Forelimb muscle (tissue), 1 donor: ENCODE measurements at places on chromosomes 1 and 21. TPM values are rescaled to one million over a fixed set of nuclear protein-coding genes. Genes with fewer than 3 reads are reported as not detected.

Gene INKA2
- polyA plus RNA-seq, result 61.5 TPM

Gene KLHL21
- 41.1 TPM for polyA plus RNA-seq

Gene KIAA1614
- 12.3 TPM for polyA plus RNA-seq

Gene PRMT6
- 14.5 TPM for polyA plus RNA-seq

Gene MORN1
- polyA plus RNA-seq, result 6.7 TPM

Gene MRAP
- not detected for polyA plus RNA-seq

Gene LRRC8C
- polyA plus RNA-seq, result 5.5 TPM

Gene RGSL1
- not detected for polyA plus RNA-seq

Gene PLCH2
- 0.63 TPM for polyA plus RNA-seq

Gene CLCA4
- polyA plus RNA-seq, result not detected

Gene NUF2
- 9.1 TPM for polyA plus RNA-seq

Gene OR2T35
- polyA plus RNA-seq, result not detected

Gene MCOLN3
- polyA plus RNA-seq, result 3.4 TPM

Gene OVAAL
- polyA plus RNA-seq, result 0.09 TPM

Gene OR2M3
- 0.01 TPM for polyA plus RNA-seq

Gene CACNA1S
- 56.1 TPM for polyA plus RNA-seq

Gene GPR52
- not detected for polyA plus RNA-seq

Gene GRIK3
- polyA plus RNA-seq, result 0.54 TPM

Gene ADORA3
- 0.40 TPM for polyA plus RNA-seq

Gene AADACL3
- not detected for polyA plus RNA-seq

Gene MAGOH
- 41.6 TPM for polyA plus RNA-seq

Gene YY1AP1
- 51.6 TPM for polyA plus RNA-seq

Gene C1orf21
- polyA plus RNA-seq, result 50.0 TPM

Gene CRABP2
- polyA plus RNA-seq, result 349 TPM

Gene CYYR1
- 12.0 TPM for polyA plus RNA-seq

Gene SERPINC1
- polyA plus RNA-seq, result 0.16 TPM

Gene ST7L
- 13.1 TPM for polyA plus RNA-seq

Gene SFT2D2
- polyA plus RNA-seq, result 7.3 TPM

Gene ACTL8
- not detected for polyA plus RNA-seq

Gene LYSMD1
- polyA plus RNA-seq, result 12.2 TPM

Gene BTBD19
- polyA plus RNA-seq, result 8.3 TPM

Gene TPTE
- not detected for polyA plus RNA-seq

Gene S100A12
- polyA plus RNA-seq, result 2.7 TPM

Gene SHISA4
- polyA plus RNA-seq, result 97.2 TPM

Gene TRIM63
- 47.4 TPM for polyA plus RNA-seq

Gene MYBPH
- polyA plus RNA-seq, result 278 TPM

Gene BMP8B
- 1.3 TPM for polyA plus RNA-seq

Gene S100A14
- 0.18 TPM for polyA plus RNA-seq

Gene CLCA1
- not detected for polyA plus RNA-seq

Gene CFHR3
- 2.5 TPM for polyA plus RNA-seq

Gene RPTN
- not detected for polyA plus RNA-seq

Gene FOXD2
- polyA plus RNA-seq, result 0.20 TPM

Gene DNASE2B
- not detected for polyA plus RNA-seq

Gene NHLH1
- polyA plus RNA-seq, result 0.59 TPM

Gene RASAL2
- 12.3 TPM for polyA plus RNA-seq
